ENCODE measurements at places on chromosomes 5 and 9.
A peak's percentile ranks its signal among the peaks of the same experiment; 100 is the strongest.

GRCh38 chr9:95272830-95273229 lies 44.7 kb downstream of the FANCC start:
- H3K27ac ChIP-seq = no peak overlapping the region
- no peak for DNase-seq
- no peaks in the 10 kb centered on the region for H3K27me3 ChIP-seq
- H3K36me3 ChIP-seq = no peaks in the 10 kb centered on the region

- H3K4me3 ChIP-seq = no peak overlapping the region
- no peak for DNase-seq
- H3K27ac ChIP-seq = no peak overlapping the region
- H3K36me3 ChIP-seq = no peaks in the 10 kb centered on the region
- H3K27me3 ChIP-seq = no peaks in the 10 kb centered on the region
- H3K4me1 ChIP-seq = no peaks in the 10 kb centered on the region
Measured at GRCh38 chr9:132842124-132843044, 35.7 kb downstream of the AK8 start.

DNA sequence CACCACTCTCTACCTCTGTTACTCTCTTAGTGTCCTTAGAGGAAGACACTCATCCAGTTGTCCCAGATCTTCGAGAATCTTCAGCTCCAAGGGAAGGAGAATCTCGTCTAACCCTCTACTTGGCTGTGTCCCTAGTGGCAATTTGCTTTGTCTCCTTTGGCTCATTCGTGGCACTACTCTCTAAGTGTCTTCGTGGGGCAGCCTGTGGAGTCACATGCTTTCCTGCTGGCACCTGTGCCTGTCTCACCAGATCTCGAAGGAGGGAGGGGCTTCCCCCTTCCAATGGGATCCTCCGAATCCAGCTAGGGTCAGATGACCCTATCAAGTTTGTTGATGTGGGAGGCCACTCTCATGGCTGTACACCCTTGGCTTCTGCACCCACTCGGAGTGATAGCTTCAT lies 1.8 kb upstream of the PCDHGC5 start:
- H3K27ac ChIP-seq = no peak overlapping the region
- H3K36me3 ChIP-seq = no peaks in the 10 kb centered on the region
- H3K27me3 ChIP-seq = no peaks in the 10 kb centered on the region
- peaks cover 65% of the 10 kb centered on the region for H3K4me1 ChIP-seq
- no peak for DNase-seq

- DNase-seq = no peak
- H3K4me1 ChIP-seq = no peaks in the 10 kb centered on the region
- no peak overlapping the region for H3K27ac ChIP-seq
- H3K4me3 ChIP-seq = no peak overlapping the region
Measured at GRCh38 chr9:17402309-17402708, 176.6 kb upstream of the SH3GL2 start.

GRCh38 chr5:132256783-132257130 lies 739 bp upstream of the PDLIM4 start:
- H3K27ac ChIP-seq = peak overlapping the region; percentile 99
- no peaks in the 10 kb centered on the region for H3K27me3 ChIP-seq
- no peak for DNase-seq
- H3K36me3 ChIP-seq = no peaks in the 10 kb centered on the region
- peak overlapping the region; percentile 80 for H3K4me3 ChIP-seq
- peaks cover 76% of the 10 kb centered on the region for H3K4me1 ChIP-seq

DNA sequence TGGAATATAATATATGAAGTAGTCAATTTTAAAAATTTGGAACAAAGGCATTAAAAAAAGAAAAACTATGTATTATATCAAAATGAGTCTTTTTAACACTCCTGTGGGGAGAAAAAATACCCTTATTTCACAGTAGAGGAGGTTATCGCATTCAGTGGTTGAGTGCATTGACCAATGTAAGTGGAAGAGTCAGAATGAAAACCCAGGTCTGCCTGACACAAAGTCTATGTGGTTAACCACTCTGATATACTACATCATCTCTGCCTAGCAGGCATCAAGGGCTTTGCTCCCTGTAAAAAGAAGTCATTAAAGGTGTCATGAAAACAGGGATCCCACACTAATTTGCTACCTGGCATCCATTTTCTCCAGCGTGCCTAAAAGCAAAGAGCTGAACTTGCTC lies 417.2 kb upstream of the C9orf72 start:
- H3K27me3 ChIP-seq = no peaks in the 10 kb centered on the region
- H3K36me3 ChIP-seq = no peaks in the 10 kb centered on the region
- H3K4me3 ChIP-seq = no peak overlapping the region

DNA sequence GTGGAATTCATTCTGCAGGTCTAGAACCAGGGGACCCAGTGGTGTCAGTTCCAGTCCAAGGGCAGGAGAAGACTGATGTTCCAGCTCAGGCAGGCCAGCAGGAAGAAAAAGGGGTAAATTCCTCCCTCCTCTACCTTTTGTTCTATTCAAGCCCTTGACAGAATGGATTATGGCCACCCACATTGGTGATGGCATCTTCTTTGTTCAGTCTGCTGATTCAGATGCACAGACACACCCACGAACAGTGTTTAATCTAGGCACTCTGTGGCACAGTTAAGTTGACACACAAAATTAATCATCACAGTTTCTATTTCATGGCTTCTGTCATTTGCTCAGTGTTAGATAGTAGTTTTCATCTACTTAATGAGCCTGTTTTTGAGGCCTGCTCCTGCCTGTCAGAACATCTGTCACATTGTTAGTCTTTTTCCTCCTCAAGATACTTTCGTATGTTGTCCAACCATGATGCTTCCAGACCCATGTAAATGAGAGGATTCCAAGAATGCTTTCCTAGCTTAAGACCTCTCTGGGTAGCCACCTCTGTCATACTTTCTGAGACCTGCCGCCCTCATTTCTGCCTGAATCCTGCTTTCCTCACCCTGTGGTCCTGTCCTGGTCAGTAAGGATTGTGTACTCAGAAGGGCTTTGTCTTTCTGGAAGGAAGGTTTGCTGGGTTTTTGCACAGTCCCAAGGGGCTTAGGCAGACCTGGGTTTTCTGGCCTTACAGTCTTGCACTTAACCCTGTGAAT lies 72.5 kb downstream of the SPIN1 start:
- no peaks in the 10 kb centered on the region for H3K36me3 ChIP-seq
- H3K27me3 ChIP-seq = no peaks in the 10 kb centered on the region
- DNase-seq = no peak
- no peak overlapping the region for H3K27ac ChIP-seq
- H3K4me1 ChIP-seq = peaks cover 31% of the 10 kb centered on the region

- peaks cover 31% of the 10 kb centered on the region for H3K36me3 ChIP-seq
- no peaks in the 10 kb centered on the region for H3K27me3 ChIP-seq
- H3K4me3 ChIP-seq = no peak overlapping the region
- H3K4me1 ChIP-seq = no peaks in the 10 kb centered on the region
Measured at GRCh38 chr9:71729816-71730526, 38.3 kb downstream of the CEMIP2 start.

DNA sequence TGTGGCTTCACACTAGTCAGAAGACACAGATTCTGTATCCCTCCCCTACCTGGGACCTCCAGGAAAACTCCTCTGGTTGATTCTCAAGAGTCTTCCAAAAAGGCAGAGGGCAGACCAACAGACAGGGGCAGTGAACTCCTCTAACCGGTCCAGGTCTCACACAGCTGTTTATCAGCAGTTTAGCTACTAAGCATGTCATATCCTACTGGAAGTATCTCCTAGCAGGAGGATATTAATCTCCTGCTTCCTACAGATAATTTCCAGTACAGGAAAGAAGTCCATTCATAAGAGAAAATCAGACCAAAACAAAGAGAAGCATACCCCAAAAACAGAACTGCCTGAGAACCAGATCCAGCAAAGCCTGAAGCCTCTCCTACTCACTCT lies 64.3 kb downstream of the DTWD2 start:
- no peak overlapping the region for H3K4me3 ChIP-seq
- H3K4me1 ChIP-seq = no peaks in the 10 kb centered on the region
- no peak overlapping the region for H3K27ac ChIP-seq
- no peaks in the 10 kb centered on the region for H3K27me3 ChIP-seq

DNA sequence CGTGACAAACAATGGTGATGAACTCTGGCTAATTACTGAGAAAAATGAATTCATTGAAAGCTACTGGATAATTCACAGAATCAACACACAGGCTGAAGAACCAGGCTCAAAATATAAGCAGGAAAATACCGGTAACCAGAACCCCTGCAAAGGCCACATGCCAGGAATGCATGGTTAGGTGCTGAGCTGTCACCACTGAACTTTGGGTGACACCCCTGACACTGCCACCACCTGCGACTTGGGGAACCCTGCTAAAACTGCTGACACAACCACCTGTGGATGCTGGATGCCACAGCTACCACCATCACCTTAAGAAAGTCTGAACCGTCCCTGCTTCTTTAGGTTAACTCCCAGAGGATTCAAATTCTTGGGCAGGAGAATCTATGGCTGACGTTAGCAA lies 72.0 kb upstream of the NR4A3 start:
- H3K36me3 ChIP-seq = no peaks in the 10 kb centered on the region
- H3K27ac ChIP-seq = no peak overlapping the region
- DNase-seq = no peak
- no peaks in the 10 kb centered on the region for H3K27me3 ChIP-seq
- H3K4me3 ChIP-seq = no peak overlapping the region

Data from vagina (tissue), 2 donors.